ENCODE measurements at places on chromosomes 6 and 20.
A peak's percentile ranks its signal among the peaks of the same experiment; 100 is the strongest.

- DNase-seq = no peak
Measured at GRCh38 chr6:39231521-39232243, 2.4 kb upstream of the KCNK5 start.

GRCh38 chr6:3616565-3617176 is 134.8 kb downstream of the PXDC1 start:
- no peak for DNase-seq

DNA sequence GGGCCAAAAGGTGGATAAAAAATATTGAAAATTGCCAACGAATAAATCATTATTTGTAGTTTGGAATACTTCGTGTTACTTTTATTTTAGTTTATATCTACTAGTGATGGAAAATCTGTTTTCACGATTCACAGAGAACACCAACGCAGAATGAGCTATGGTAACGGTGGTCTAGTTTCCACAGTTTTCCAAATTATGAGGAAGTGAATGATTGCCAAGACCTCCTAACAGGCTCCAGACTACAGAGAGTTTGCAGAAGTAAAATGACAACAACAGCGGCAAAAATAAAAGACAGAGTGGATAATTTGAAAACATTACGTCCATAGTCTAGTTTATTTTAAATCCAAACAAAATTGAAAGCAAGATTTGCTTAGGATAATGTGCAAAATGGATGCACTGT is 57.0 kb upstream of the AIG1 start:
- DNase-seq = no peak

DNA sequence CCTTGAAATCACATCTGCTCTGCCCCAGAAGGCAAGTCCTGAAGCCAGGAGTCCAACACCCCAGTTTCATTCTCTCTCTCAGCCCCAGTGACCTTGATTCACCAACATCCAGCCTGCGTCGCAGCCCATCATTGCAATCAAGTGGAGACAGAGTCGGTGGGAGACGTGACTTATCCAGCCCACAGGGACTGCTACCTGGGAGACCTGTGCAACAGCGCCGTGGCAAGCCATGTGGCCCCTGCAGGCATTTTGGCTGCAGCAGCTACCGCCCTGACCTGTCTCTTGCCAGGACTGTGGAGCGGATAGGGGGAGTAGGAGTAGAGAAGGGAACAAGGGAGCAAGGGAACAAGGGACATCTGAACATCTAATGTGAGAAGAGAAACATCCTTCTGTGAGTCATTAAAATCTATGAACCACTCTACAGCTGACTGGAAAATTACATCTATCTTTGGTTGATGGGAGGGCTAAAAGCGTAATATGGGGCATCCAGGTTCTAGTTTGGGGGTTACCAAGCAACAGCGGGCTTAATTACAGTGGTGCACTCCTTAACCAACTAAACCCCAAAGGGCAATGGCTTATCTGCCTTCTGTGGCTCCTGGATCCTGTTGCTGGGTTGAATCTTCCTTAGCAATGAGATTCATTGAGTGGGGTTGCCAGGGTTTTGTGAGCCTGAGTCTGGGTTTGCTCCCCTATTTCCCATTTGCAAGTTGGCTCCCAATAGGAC is 2.5 kb downstream of the LY6G6D start:
- DNase-seq = no peak

GRCh38 chr6:162151021-162151665 is 576.4 kb downstream of the PRKN start:
- DNase-seq = no peak

DNA sequence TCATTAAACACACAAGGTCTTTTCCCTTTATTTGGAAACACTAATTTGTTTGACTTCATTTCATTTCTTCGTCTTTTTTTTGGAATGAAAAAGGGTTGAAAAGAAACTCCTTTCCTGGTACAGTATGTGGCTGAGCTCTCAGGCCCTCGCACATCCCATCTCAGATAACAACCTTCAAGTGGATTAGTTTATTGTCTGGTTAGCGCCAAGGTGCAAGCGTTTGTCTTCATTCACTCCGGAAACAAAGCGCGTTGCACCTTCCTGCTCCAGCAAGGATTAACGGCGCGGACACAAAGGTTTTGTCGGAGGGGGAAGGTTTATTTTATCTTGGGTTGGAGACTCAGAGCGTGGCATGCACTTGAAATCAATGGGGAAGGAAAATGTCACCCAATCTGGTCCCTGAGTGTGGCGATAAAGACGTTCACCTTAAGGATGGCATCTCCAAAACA is 5.3 kb upstream of the NKX2-2 start:
- no peak for DNase-seq

DNA sequence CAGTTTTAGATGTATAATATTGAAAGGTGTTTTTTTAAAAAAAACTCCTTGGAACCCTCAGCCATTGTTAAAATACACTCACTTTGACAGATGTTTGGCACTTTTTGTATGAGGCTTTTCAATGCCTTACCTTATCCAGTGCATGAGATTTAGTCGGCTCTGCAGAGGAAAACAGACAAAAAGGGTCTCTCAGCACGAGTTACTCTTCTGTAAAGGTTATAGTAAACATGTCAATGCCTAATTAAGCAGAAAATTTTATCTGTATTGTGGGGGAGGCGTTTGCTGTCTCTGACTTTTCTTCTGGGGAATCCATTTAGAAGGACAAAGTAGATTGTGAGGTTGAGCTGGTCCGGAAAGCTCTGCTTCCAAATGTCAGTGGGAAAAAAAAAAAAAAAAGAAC is 278.3 kb downstream of the TSHZ2 start:
- DNase-seq = no peak

DNA sequence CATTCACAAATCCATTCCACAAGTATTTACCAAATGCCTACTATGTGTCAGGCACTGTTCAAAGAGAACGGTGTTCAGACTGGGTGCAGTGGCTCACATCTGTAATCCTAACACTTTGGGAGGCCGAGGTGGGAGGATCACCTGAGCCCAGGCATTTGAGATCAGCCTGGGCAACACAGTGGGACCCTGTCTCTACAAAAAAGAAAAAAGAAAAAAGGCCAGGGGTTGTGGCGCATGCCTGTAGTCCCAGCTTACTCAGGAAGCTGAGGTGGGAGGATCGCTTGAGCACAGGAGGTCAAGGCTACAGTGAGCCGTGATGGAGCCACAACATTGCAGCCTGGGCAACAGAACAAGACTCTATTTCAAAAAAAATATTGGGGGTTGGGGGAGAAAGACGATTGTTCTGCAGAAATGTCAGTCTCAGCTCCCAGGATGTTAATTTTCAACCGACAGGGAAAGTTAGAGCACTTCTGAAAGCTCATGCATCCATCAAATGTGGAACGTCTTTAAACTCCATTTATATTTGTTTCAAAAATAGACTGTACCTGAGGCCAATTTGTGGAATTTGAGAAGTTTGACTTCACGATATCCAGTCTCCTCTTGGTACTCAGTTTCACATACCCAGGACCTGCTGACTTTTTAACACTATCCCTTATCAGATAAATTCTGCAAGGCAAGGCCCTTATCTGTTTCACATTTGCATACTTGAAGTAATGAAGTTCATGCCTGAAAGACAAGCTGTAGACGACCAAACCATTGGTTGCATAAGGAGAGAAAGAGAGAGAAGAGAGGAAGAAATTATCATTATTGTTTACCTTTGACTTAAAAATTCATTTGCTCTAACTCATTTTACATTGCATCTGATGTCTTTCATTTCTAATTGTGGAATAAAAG is 14.8 kb upstream of the BTN3A2 start:
- no peak for DNase-seq

DNA sequence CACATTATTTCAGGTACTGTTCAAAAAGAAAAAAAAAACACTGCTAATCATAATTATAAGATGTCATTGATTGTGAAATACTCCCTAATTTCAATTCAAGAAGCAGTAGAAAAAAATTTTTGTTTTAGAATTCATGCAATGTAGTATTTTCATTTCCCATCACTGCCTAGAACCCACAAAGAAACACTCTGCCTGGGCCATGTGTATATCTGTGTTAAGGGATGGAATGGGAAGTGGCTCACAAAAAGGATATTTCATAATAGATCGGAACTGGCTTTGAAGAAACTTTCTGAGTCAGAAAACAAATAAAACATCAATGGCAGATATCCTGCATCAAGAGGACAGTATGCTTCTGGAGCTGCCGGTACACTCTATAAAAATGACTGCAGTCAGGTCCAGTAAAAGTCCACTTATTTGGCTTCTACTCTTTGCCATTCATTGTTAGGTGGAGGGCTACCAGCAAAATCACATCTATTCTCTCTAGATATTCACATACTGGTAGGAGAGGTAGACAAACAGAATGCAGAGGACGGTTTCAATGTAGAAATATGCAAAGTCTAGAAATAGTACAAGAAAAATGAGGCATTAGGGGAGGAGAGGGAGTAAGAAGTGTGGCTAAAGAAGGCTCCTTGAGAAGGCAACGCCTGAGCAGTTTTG is 135.0 kb upstream of the TNFAIP3 start:
- no peak for DNase-seq

DNA sequence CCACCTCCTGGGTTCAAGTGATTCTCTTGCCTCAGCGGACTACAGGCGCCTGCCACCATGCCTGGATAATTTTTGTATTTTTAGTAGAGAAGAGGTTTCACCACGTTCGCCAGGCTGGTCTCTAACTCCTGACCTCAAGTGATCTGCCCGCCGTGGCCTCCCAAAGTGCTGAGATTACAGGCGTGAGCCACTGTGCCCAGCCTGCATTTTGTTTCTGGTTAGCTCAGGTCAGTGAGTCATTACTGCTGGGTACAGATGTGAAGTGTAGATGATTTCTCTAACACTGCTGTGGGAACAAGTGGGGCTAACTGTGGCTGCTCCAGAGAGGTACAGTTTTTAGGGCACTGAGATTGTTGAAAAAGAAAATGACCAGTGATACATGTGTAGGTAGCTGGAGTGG is 188.6 kb downstream of the PRL start:
- DNase-seq = no peak

GRCh38 chr20:20552076-20552475 is 160.4 kb downstream of the RALGAPA2 start:
- DNase-seq = no peak

DNA sequence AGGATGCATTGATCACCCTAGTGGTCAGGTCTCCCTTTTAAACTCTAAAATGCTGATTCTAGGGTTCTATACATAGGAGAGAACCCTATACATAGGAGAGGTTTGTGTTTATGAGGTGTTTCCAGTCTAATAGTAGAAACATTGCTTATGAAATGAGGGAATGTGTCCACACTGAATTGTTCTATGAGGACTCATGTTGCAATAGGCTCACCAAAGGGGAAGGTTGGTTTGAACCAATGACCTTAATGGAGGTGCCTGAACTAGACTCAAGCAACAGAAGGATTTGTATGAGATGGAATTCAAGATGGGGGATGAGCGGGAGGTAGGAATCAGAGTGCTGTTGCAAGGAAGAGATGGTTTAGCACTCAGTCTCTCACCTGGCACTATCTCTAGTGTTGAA is 33.5 kb upstream of the UBR2 start:
- DNase-seq = no peak

DNA sequence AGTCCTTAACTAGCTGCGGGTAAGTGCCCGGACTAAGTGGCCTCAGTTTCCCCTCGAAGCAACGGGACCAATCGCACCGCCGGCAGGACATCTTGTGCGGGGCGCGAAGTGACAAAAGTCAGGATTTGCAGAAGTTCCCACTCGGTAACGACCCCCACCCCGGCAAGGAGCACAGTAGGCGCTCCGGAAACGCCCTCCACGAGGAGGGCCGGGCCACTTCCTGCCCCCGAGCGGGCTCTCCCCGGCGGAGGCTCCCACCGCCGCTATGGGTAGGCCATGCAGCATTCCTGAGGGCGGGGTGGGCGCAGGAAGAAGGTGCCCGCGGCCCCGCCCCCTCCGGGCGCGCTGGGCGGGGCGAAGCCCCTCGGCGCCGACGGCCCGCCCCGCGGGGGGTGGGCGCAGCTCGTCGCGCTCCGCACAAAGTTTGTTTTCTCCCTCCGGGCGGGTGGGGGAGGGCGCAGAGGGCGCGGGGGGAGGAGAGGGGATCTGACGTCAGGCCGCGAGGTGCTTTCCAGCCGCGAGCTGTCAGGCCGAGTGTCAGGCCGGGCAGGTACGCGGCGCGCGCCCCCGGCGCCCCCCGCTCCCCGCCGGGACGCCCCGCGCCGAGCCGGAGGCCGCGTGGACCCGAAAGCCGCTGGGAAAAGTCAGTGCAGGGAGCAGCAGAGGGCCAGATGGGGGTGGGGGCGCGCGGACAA is at the start of gene TGIF2:
TSS of gene TGIF2 (plus strand) at position 495 of the 695 bp plus-strand sequence. CDS start 5,178 bp downstream, outside the sequence.
- DNase-seq = peak; percentile 48

GRCh38 chr6:134358320-134358719 is 40.4 kb upstream of the SGK1 start:
- no peak for DNase-seq

- DNase-seq = no peak
Measured at GRCh38 chr6:17865798-17866725, 121.4 kb downstream of the KIF13A start.

DNA sequence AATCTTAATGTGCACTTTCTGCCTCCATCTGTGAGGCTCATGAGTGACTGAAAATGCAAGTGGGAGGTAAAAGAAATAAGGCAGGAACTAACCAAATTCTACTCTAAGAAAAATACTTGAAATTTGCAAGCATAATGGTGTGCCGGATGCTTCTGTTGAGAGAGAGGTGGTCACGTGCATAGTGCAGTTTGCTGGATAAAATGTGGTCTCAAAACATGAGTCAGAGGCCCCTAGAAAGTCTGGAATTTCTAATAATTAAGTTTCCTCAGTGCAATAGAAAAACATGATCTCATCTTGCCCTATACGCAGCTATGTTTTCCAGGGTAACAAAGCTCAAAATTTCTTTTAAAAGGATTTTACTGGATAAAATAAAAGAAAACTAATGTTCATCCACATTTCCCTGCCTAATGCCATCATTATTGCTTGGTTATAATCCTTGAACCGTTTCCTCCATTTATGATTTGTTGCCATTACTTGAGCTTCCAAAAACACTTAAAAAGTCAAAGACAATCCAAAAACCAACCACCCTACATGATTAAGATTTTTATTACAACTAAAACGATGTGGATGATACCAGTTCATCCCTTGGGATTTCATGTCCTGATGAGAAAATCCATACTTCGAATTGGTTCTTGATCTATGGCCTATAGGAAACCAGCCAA is 351.7 kb upstream of the ARID1B start:
- DNase-seq = no peak

GRCh38 chr6:72151742-72152141 is 265.4 kb downstream of the RIMS1 start:
- DNase-seq = no peak

DNA sequence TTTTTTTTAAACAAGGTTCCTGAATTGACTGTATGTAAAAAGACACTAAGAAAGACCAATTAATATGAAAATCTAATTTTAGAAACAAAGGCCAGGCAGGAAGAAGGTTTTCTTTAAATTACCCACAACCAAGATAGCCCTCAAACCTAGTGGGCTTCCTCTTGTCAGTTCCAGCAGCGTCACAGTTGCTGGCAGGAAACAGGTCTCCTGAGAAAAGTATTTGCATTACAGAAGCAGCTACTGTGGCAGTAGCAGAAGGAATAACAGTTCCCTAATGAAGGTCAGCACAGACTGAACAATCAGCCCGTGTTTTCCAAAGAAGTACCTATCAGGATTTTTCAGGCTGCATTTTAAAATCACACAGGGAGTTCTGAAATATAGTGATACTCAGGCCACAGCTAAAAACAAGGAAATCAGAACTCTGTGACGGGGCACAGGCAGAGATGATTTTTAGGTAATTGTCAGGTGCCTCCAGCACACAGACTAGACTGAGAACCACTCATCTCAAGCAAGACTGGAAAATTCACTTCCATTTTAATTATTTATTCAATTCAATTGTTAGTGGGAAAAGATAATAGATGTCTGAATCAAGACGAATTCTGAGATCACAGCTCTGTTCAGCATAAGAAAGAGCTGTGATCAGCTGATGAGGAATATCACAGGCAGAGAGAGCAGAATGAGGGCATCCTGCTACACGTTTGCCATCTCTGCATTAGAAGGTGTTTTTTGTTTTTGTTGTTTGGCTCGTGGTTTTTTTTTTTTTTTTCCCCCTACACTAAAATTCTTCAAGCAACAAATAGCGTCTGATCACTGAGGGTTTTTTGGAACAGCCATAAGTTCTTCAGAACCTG is 230.5 kb upstream of the KHDRBS2 start:
- no peak for DNase-seq
